ENCODE measurements at places on chromosomes 13 and 19. TPM values are rescaled to one million over a fixed set of nuclear protein-coding genes. Genes with fewer than 3 reads are reported as not detected.

Gene INSL3
- 0.79 TPM for total RNA-seq

Gene FCAR
- 0.39 TPM for total RNA-seq

Gene CGB3
- total RNA-seq = not detected

Gene ZNF544
- 59.2 TPM for total RNA-seq

Gene ZNF154
- total RNA-seq = 21.4 TPM

Gene KLK14
- 1.1 TPM for total RNA-seq

Gene SPATA13
- 23.1 TPM for total RNA-seq

DNA sequence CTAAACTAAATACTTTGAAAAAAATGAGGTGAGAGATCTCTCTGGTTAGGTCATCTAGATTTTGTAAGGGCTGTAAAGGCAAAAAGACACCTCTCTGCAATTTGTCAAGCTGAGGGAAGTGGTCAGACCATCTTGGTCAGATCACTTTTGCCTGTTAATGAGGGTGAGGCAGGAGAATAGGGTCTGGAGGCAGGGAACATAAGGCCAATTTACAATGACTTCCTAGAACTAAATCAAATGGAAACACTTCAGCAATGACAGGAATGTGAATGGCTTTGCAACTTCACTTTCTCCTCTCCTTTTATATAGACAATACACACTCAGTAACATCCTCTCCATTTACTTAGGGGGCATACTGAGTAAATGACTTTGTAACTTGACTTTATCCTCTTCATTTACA, 1653.4 kb downstream of the SLITRK5 start:
- no peaks in the 10 kb centered on the region for H3K27me3 ChIP-seq
- no peak overlapping the region for H3K4me3 ChIP-seq
- DNase-seq = no peak
- H3K36me3 ChIP-seq = peaks cover 7% of the 10 kb centered on the region
- H3K27ac ChIP-seq = peak overlapping the region; percentile 68

DNA sequence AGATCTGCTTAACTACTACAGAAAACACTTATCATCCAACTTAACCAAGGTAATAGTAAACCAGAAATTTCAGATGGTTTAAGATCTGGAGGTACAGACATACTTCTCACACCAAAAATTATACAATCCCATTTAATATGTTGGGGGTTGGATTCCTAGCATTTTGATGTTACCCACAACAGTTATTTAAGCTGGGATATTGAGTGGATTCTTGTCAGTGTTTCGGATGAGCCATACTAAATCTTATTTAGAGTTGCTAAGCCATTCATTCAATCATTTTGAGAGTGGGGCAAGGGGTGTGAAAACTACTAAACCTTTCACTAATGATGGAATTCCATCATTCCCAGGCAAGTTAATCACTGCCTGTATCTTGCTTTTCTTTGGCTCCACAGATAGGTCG, 40.6 kb downstream of the KATNAL1 start:
- no peak overlapping the region for H3K27ac ChIP-seq
- no peak overlapping the region for H3K4me3 ChIP-seq
- no peak for DNase-seq
- no peaks in the 10 kb centered on the region for H3K4me1 ChIP-seq

GRCh38 chr13:57716295-57716694, 84.8 kb downstream of the PCDH17 start:
- H3K27me3 ChIP-seq = peaks cover 5% of the 10 kb centered on the region
- no peaks in the 10 kb centered on the region for H3K36me3 ChIP-seq
- DNase-seq = peak; percentile 32
- no peak overlapping the region for H3K27ac ChIP-seq

DNA sequence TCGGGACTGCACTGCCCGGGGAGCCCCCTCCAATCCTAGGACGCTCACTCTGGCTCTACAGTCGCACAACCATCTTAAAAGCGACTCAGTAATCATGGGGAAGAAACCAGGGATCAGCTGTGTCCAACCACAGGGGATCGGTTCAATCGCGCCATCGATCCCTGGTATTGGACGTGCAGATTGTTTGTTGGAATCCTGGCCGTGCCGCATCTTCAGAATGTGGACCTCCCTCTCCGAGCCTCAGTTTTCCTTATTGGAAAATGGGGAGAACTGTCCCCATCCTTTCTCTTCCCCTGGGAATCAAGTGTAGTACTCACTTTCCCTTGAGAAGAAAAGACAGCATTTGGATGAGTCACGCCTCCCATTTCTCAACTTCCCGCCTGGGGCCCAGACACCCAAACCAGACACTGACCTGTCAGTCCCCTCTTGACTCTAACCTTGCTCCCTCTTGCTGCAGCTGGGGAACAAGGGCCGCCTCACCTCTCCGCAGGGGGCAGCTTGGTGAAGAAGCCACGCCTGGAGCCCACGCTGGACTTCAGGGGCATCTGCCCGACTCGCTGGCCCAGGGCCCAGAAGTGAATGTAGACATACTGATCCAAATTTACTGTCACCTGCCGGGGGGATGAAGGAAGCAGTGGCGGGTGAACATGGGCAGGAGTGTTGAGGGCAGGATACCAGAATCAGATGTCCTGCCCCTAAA, 17.6 kb downstream of the EMP3 start:
- no peaks in the 10 kb centered on the region for H3K36me3 ChIP-seq
- H3K27me3 ChIP-seq = no peaks in the 10 kb centered on the region
- H3K4me1 ChIP-seq = no peaks in the 10 kb centered on the region
- no peak overlapping the region for H3K27ac ChIP-seq
- no peak for DNase-seq

DNA sequence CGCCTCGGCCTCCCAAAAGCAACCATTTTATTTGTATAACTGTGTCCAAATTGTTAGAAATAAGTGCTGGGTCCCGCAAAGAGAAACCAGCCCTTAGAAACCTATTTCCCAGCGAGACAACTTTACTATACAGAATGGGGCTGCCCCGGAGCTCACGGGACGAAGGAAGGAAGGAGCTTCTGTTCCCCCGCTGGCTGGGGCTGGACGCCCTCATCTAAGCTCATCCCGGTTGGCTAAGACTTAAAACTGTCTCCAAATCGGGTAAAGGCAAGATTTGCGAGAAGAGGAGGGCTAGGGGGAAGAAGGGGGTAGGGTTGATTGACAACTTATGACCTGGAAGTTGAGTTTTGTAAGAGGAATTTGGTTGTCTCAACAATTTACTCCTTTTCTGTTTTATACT, 12.3 kb upstream of the BSG start:
- no peak overlapping the region for H3K27ac ChIP-seq
- peaks cover 7% of the 10 kb centered on the region for H3K4me1 ChIP-seq
- no peak for DNase-seq
- no peak overlapping the region for H3K4me3 ChIP-seq

GRCh38 chr13:110297011-110297410, 9.9 kb downstream of the COL4A1 start:
- H3K4me1 ChIP-seq = peaks cover 30% of the 10 kb centered on the region
- H3K27me3 ChIP-seq = no peaks in the 10 kb centered on the region
- no peak for DNase-seq
- no peak overlapping the region for H3K27ac ChIP-seq

DNA sequence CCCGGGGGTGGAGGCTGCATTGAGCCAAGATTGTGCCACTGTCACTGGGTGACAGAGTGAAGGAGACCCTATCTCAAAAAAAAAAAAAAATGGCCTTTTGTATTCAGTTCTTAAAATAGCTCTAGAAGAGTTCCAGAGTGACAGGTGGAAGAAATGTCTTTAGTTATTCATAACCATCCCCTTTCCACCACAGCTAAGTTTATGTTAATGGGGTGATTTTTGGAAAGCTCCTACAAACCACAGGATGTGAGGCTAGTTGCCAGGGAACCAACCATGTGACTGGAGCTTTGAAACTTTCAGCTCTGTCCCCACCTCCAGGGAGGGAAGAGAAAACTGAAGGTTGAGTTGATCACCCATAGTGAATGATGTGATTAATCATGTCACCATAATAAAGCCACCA, 6.9 kb downstream of the ZNF490 start:
- no peak for DNase-seq
- no peaks in the 10 kb centered on the region for H3K4me1 ChIP-seq
- H3K27ac ChIP-seq = no peak overlapping the region
- no peak overlapping the region for H3K4me3 ChIP-seq

- peaks cover 25% of the 10 kb centered on the region for H3K4me1 ChIP-seq
- no peaks in the 10 kb centered on the region for H3K27me3 ChIP-seq
- no peak overlapping the region for H3K4me3 ChIP-seq
- DNase-seq = no peak
These were observed 270.0 kb downstream of the NALCN start for GRCh38 chr13:101146101-101146898.

DNA sequence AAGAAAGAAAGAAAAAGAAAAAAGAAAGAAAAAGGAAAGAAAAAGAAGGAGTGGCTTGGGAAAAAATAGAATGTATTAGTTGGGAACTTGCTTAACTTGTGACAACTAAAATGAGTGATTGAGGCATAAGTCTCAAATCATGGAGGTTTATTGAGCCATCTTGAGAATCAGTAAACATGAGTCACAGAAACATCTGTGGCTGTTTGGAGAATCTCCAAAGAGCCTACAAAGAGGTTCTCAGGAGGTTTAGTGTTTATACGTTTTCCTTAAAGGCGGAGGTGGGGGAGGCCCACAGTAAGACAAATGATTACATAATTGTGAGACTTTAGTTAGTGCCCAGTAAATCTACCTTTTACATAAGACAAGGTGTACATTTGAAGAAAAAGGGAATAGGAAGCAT, 38.6 kb downstream of the WDR87 start:
- H3K27ac ChIP-seq = no peak overlapping the region
- peaks cover 29% of the 10 kb centered on the region for H3K4me1 ChIP-seq
- peaks cover 32% of the 10 kb centered on the region for H3K36me3 ChIP-seq
- peaks cover 21% of the 10 kb centered on the region for H3K27me3 ChIP-seq
- no peak overlapping the region for H3K4me3 ChIP-seq

DNA sequence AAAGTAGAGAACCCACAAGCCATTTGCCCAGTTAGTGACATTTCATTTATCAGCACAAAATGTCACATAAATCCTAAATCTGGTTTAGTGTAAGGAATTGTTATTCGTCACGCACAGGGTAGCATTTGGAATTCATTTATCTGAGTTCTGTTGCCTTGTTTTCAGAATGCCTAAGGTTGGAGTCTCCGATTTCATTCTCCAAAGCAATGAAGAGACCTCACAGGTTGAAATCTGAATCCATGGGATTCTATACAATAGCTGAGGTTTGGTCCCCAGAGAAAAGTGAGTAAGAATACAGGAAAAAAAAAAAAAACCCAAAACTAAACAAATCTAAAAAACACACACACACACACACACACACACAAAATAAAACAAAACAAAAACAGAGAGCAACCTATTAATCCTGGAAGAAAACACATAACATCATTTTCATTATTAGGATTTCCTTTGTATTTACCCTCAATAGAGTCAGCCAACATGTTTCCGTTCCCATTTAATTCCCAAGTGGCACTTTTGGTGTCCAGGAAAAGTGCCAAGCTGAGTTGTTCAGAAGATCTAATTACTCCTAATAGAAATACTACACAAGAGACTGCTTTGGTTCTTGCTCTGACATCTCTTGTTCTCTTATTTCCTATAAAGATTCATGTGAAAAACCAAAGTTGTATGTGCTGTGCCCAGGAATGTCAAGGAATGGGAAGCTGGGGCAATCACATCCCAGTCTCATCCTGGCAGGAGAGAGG, 36.2 kb upstream of the LRCH1 start:
- H3K4me3 ChIP-seq = no peak overlapping the region
- H3K27ac ChIP-seq = peak overlapping the region; percentile 0
- peaks cover 10% of the 10 kb centered on the region for H3K36me3 ChIP-seq
- H3K27me3 ChIP-seq = no peaks in the 10 kb centered on the region

DNA sequence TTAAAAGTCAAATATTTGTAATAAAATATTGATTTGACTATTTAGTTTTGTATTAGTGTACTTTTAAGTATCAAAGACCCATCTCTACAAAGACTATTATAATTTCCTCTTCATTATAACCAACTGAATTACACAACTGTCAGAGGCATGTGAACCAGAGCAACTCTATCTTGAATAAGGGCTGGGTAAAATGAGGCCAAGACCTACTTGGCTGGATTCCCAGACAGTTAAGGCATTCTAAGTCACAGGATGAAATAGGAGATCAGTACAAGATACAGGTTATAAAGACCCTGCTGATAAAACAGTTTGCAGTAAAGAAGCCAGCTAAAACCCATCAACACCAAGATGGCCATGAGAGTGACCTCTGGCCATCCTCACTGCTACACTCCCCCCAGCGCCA, 36.2 kb upstream of the ATP12A start:
- H3K4me3 ChIP-seq = no peak overlapping the region
- no peak for DNase-seq
- peaks cover 2% of the 10 kb centered on the region for H3K4me1 ChIP-seq
- no peaks in the 10 kb centered on the region for H3K36me3 ChIP-seq
- H3K27me3 ChIP-seq = no peaks in the 10 kb centered on the region

- peaks cover 13% of the 10 kb centered on the region for H3K4me1 ChIP-seq
- H3K36me3 ChIP-seq = peaks cover 6% of the 10 kb centered on the region
- DNase-seq = no peak
- H3K4me3 ChIP-seq = no peak overlapping the region
- peaks cover 2% of the 10 kb centered on the region for H3K27me3 ChIP-seq
- no peak overlapping the region for H3K27ac ChIP-seq
These were observed 1568.4 kb downstream of the SLITRK5 start for GRCh38 chr13:89239361-89240127.

- no peak overlapping the region for H3K27ac ChIP-seq
- H3K4me1 ChIP-seq = no peaks in the 10 kb centered on the region
- no peak for DNase-seq
- no peak overlapping the region for H3K4me3 ChIP-seq
- H3K27me3 ChIP-seq = peaks cover 24% of the 10 kb centered on the region
These were observed 19.4 kb downstream of the NLRP11 start for GRCh38 chr19:55812449-55812848.

DNA sequence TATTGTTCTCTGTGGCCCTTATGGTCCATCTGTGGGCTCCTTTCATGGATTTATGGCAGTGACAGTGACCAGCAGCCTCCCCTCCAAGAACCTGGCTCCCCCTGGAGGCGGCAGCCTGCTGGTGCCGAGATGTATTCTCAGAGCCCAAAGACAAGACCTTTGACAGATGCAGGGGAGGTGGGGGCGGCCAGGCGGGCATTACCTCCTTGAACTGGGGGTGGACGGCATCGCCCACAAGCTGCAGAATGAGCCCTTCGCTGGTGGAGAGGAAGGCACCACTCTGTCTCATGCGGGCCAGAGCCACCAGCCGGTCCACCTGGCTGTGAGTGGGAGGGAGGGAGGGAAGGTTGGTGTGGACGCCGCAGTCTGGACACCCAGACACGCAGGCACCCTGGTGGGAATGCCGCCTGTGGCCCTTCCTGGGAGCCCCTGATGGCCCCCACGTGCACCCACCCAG, 6.6 kb downstream of the ISOC2 start:
- peak; percentile 83 for DNase-seq
- no peak overlapping the region for H3K4me3 ChIP-seq
- peaks cover 32% of the 10 kb centered on the region for H3K27me3 ChIP-seq
- H3K36me3 ChIP-seq = peaks cover 12% of the 10 kb centered on the region
- peaks cover 16% of the 10 kb centered on the region for H3K4me1 ChIP-seq

DNA sequence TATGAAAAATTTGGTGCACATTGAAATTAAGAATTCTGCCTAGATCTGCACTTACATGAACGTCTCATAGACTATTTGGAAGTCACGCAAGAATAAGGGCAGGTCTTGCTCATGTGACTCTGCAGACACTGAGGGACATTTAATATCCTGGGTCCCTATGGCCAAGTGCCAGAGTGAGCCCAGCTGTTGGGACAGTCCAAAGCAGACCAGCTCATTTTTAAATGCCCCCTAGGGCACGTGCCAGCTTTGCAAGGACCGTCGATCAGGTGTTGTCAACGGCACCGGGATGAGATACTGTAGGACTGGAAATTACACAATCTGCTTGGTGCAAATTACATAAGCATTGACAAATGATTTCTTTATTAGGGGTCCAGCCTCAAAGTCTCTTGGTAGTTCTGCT, 293.6 kb downstream of the TEX29 start:
- no peak for DNase-seq
- no peak overlapping the region for H3K27ac ChIP-seq
- no peak overlapping the region for H3K4me3 ChIP-seq
- H3K36me3 ChIP-seq = no peaks in the 10 kb centered on the region
- H3K27me3 ChIP-seq = no peaks in the 10 kb centered on the region
